Activated T-cell treated with anti-CD3 and anti-CD28 coated beads for 1 hour (primary cell): ENCODE measurements at places on chromosomes 11 and 22.

- DNase-seq = no peak
These were observed 5.3 kb downstream of the SIDT2 start for GRCh38 chr11:117183724-117184349.

GRCh38 chr11:5929571-5930368 is 12.3 kb upstream of the OR56A3 start:
- no peak for DNase-seq

- no peak for DNase-seq
These were observed 2.1 kb downstream of the PAMR1 start for GRCh38 chr11:35523331-35523768.

- no peak for DNase-seq
These were observed 112.3 kb upstream of the LMO1 start for GRCh38 chr11:8375932-8376331.

GRCh38 chr11:117187007-117187406 is 8.5 kb downstream of the SIDT2 start:
- no peak for DNase-seq

- DNase-seq = no peak
These were observed 68.2 kb upstream of the EED start for GRCh38 chr11:86176165-86176884.

GRCh38 chr22:42902875-42903510 is 45.9 kb upstream of the ARFGAP3 start:
- DNase-seq = no peak

- DNase-seq = no peak
These were observed 1.6 kb downstream of the IL2RB start for GRCh38 chr22:37148031-37148651.

DNA sequence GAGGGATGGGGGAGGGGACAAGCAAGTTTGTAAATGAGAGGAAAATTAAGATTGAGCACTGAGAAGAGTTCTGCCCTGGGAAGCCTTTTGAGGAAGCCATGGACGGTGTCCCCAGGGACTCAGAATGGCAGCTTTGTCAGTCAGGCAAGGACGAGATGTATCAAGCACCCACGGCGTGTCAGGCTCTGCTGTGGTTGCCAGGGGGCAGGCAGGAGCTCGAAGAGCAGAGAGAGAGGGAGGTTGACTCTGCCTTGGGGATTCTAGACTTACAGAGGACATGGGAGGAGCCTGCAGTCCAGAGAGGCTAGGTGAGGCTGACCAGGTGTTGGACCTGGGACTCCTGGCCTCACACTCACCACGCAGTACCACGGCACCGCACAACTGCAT is 29.1 kb upstream of the SYT7 start:
- no peak for DNase-seq

- DNase-seq = no peak
These were observed 16.1 kb upstream of the TPP1 start for GRCh38 chr11:6635082-6635932.

- DNase-seq = no peak
These were observed 268.6 kb downstream of the TBC1D22A start for GRCh38 chr22:47030881-47031627.

DNA sequence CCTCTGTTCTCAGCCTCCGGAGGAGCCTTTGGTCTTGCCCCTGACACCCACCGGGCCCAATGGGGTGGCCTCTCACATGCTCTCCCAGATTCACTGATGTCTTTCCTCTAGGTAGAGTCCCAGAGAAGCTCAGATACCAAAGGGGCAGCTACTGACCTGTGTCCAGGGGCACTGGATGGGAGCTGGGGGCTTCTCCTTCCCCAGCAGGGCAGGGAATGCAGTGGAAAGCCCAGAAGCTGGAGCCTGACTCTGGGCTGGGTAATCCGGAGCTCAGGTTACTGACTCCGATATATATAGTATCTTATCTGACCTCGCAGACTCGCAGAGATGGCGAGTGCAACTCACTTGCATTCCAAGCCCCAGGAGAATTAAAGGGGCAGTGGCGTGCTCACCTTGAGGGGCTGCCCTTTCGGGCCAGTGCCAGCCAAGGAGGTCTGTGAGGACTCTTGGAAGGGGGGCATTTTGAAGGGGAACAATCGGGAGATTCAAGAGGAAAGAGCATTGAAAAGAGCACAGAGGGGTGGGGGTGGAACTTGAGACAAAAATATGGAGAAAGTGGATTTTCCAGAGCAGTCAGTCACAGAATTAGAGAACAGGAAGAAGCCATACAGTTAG is 2.5 kb downstream of the USP2 start:
- DNase-seq = no peak

DNA sequence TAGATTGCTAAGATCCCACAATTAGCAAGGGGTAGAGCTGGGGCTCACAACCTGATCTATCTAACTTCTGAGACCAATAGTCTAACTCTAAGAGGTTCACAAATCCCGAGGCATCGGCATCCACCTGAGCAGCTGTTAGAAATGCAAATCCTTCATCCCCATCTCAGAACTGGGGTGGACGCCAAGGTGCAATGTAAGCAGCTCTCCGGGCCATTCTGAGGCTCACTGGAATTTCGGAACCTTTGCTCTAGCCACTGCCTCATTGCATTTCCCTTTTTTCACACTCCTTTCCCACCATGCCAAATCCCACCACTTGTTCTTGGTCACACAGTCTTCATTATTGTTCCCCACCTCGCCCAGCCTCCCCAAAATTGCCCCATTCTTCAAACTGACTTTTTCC is 29.8 kb downstream of the MAML2 start:
- no peak for DNase-seq

DNA sequence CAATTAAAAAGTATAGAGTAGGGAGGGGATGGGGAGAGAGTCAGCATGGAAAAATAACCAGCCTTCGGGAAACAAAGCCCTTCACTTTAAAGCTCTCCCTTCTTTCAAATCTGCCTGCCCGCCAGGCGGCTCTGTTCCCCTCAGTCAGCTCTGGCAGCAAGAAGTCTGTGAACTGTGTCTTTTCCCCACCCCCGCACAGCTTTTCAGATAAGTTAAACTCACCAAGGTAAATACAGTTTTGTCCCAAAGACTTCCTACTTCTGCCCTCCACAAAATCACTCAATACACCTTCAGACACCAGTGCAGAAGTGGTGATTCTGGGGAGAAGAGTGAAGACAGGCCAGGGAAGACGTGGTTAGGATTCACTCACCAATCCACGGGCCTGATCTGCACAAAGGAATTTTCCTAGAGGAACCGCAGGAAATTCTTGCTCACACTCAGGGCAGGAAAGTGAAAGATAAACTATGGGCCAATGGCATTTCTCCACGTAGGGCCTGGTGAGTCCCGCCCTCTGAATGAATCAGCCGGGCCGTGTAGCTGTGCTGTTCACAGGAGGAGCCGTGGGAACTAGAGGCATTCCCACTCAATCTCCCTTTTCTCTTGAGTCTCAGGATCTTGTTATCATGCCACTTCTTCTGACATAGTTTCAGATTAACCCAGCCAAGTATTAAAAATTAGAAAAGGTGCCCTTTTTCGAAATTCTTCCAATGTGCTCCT is at the start of gene TRIM5:
TSS of gene TRIM5 (minus strand) at position 429 of the 717 bp plus-strand sequence. CDS start 4,897 bp downstream, outside the sequence.
- peak; percentile 61 for DNase-seq

DNA sequence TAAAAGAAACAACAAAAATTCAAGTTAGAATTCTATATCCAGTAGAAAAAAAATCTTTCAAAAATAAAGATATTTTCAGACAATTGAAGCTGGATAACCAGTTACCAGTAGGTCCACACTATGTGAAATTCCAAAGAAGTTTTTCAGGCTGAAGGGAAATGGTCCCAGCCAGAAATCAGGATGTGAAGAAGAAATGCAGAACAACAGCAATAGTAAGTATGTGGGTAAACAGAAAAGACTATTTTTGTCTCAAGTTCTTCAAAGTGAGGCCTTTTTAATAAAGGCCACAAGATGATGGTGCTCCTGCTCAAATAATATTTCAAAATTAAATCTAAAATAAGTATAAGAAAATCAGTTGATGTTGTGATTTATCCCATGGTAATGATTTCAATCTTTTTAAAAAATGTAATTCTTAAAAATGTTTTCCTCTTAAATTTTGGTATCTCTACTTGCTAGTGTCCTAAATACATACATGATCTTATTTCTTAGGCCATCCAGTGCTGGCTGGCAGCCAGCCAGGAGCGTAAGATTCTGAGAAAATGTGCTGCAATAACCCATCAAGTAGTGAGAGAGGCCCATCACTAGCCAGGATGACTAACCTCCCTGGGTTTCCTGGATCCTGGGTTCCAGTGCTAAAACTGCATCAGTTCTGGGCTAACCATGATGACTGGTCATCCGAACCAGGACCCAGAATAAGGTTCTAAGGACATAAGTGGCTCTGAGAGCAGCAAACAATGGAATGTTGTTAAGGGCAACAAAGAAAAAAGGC is 15.6 kb upstream of the UCP3 start:
- no peak for DNase-seq

- no peak for DNase-seq
These were observed 183.8 kb upstream of the NTM start for GRCh38 chr11:131186629-131187101.

- DNase-seq = no peak
These were observed 8.9 kb downstream of the APOBEC3A start for GRCh38 chr22:38966380-38966702.

- no peak for DNase-seq
These were observed 322.8 kb downstream of the LARGE1 start for GRCh38 chr22:33597274-33597985.

GRCh38 chr11:111465400-111465799 is 46.8 kb downstream of the BTG4 start:
- DNase-seq = no peak

DNA sequence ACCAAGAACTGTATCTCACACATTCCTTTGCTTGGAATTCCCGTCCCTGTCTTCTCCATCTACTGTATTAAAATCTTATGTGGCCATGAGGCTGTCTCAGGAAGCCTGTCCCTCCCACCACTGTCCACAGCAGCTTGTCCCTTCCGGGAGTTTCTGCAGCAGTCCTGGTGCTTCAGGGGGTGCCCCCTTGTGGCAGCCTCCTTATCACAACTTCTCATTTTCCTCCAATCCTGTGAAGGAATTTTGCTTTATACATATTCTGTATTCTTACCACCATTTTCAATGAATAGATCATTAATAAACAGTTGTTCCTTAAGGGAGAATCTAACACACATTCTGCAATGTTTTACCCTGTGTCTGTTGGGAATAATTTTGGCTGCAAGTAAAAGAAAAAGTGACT is 220.4 kb upstream of the RAG2 start:
- no peak for DNase-seq

DNA sequence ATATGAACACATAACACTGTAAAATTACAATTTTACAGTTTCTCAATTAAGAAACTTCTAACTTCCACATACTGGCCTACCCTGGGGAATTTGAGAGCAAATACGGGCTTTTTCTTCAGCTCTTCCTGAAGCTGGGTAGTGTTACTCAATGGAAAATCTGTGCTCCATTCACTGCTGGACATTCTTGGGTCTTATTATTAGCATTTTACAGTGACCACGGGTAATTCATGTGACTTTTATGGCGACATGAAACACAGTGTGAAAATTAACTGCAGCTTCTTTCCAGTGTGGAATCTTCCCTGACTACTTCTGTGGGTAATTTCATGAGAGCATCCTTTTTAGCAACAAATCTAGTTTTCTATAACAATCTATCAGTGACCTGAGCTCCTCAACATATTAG is 423.7 kb upstream of the ANO5 start:
- DNase-seq = no peak

- no peak for DNase-seq
These were observed 352.9 kb downstream of the TENM4 start for GRCh38 chr11:79087961-79088318.

DNA sequence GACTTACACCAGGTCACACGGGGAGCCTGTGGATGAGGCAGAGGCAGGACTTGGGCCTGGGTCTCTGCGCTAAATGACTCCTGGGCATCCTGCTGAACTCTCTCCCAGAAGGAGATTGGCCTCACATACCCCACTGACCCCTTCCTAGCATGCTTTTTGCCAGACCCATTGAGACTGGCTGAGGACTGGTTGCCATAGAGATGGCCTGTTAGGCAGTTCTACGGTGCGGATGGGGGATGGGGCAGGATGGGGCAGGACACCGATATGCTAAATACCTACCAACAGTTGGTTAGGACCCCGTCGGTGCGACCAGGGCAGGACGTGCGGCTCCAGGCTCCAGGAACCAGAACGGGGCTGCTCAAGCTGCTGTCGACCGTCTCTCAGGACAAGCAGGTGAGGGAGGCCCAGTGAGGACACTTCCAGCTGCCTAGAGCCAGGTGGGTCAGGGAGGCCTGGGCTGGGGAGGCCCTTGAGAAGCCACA is at the start of gene TSGA10IP:
TSS of gene TSGA10IP (plus strand) at position 51 of the 482 bp plus-strand sequence. CDS start at position 247, 196 bp downstream.
- no peak for DNase-seq

DNA sequence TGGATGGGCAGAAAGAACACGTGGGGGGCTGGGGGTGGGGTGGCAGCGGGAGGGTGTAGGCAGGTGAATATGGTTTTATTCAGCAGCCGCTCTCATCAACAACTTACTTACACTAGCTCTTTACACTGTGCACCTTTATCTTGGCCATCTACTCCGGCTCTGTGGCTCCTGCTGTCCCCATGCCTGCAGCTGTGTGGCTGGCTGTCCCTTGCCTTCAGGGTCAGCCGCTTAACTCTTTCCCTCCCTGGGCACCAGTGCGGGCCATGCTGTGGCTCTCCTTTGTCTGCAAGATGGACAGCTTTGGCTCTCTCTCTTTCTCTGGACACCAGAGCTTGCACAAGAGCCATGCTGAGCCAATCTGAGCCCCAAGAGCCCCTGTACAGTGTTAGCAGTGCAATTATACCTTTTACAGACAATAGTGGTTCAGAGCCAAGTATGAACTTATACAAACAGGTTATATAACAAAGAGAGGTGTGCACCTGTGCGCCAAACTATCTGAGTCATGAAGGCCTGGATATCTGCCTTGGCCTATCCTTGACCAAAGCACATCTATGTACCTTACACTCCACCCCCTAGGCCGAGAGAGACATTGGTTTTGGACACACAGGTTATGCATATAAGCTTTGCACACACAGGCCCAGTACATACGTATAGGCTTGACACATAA is 94.3 kb upstream of the CTSC start:
- no peak for DNase-seq

DNA sequence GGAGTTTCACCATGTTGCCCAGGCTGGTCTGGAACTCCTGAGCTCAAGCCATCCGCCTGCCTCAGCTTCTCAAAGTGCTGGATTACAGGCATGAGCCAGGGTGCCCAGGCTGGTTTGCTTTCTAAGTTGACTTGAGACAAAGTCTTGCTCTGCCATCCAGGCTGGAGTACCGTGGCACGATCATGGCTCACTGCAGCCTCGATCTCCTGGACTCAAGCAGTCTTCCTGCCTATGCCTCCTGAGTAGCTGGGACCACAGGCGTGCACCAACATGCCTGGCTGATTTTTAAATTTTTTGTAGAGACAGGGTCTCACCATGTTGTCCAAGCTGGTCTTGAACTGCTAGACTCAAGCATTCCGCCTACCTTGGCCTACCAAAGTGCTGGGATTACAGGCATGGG is 31.0 kb downstream of the SNU13 start:
- DNase-seq = no peak

DNA sequence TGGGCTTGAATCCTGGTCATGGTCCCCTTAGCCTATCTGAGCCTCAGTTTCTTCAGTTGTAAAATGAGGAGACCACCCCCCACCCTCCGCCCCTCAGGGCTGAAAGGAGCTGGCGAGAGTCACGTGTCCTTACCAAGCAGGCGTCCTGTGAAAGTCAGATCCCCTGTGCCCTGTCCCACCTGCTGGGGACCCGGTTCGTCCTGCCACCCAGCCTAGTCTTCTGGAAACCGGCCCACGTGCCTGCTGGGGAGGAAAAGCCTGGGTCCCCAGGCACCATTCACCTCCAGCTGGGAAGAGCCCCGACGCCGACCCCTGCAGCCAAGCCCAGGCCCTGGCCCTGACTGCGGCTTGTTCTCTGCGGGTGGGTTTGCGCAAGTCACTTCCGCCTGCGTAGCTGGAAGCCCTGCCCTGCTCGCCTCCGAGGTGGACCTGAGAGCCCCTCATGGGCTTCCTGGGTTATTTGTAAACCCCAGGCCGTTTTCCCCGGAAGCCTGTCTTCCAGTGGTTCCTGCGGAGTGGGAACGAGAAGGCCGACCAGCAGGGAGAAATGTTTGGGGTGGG is 679 bp upstream of the SSH3 start:
- DNase-seq = no peak
